Calu3 (cell line): ENCODE measurements at places on chromosomes 3 and 15. TPM values are rescaled to one million over a fixed set of nuclear protein-coding genes. Genes with fewer than 3 reads are reported as not detected.

The TUBGCP5 gene
- 6.8 and 7.8 TPM in 2 replicates for total RNA-seq

The OXTR gene
- 2.8 and 3.4 TPM in 2 replicates for total RNA-seq

The SCN11A gene
- 0.09 TPM in 1 of 2 replicates, not detected in the other for total RNA-seq

The COL6A5 gene
- not detected in 2 replicates for total RNA-seq

The ROPN1 gene
- not detected in 2 replicates for total RNA-seq

The PAQR9 gene
- total RNA-seq, result 1.3 and 2.0 TPM in 2 replicates

The KCNAB1 gene
- 0.51 and 1.6 TPM in 2 replicates for total RNA-seq

The KCNMB3 gene
- total RNA-seq, result 4.6 and 6.4 TPM in 2 replicates

The LRTM1 gene
- total RNA-seq, result not detected in 2 replicates

The PHC3 gene
- 113 and 118 TPM in 2 replicates for total RNA-seq

The FEZF2 gene
- total RNA-seq, result not detected in 2 replicates

The GPR27 gene
- total RNA-seq, result 0.71 and 1.0 TPM in 2 replicates

The RAD51 gene
- 12.8 and 14.5 TPM in 2 replicates for total RNA-seq

The EXD1 gene
- not detected in 2 replicates for total RNA-seq

The COPB2 gene
- total RNA-seq, result 219 and 223 TPM in 2 replicates

The BFSP2 gene
- total RNA-seq, result not detected in 2 replicates

The RASL12 gene
- total RNA-seq, result 0.12 and 0.39 TPM in 2 replicates

The MESD gene
- total RNA-seq, result 47.3 and 49.9 TPM in 2 replicates

The PLIN1 gene
- total RNA-seq, result 0.35 and 0.37 TPM in 2 replicates

The GLDN gene
- not detected in 2 replicates for total RNA-seq

The AP2M1 gene
- 394 and 401 TPM in 2 replicates for total RNA-seq

The SEMA3B gene
- 20.3 and 25.7 TPM in 2 replicates for total RNA-seq

The KLHL6 gene
- not detected in 2 replicates for total RNA-seq

The KBTBD13 gene
- total RNA-seq, result not detected in 2 replicates

The TMEM43 gene
- total RNA-seq, result 56.2 and 57.0 TPM in 2 replicates

The CATSPER2 gene
- total RNA-seq, result 2.1 and 4.0 TPM in 2 replicates

The PIERCE2 gene
- 2.9 and 3.1 TPM in 2 replicates for total RNA-seq

The PLSCR4 gene
- total RNA-seq, result 6.3 and 10.2 TPM in 2 replicates

The SYNM gene
- total RNA-seq, result 7.8 and 9.4 TPM in 2 replicates

The TUSC7 gene
- not detected in 2 replicates for total RNA-seq

The PATL2 gene
- total RNA-seq, result 1.7 and 3.8 TPM in 2 replicates

The NTRK3 gene
- not detected in 2 replicates for total RNA-seq

The ZNF774 gene
- 6.2 and 10.4 TPM in 2 replicates for total RNA-seq

The NPAP1 gene
- not detected in 2 replicates for total RNA-seq

The RBP2 gene
- total RNA-seq, result not detected in 2 replicates

The STARD9 gene
- 0.59 and 0.92 TPM in 2 replicates for total RNA-seq

The MANF gene
- total RNA-seq, result 140 and 176 TPM in 2 replicates

The CCDC80 gene
- total RNA-seq, result 0.39 and 1.1 TPM in 2 replicates

The C3orf22 gene
- not detected in 2 replicates for total RNA-seq

The NR2E3 gene
- total RNA-seq, result 0.49 and 0.83 TPM in 2 replicates

The GOLGA8J gene
- not detected in 2 replicates for total RNA-seq

The FBLN2 gene
- total RNA-seq, result not detected in 2 replicates

The MYEF2 gene
- 25.4 and 31.1 TPM in 2 replicates for total RNA-seq

The ESYT3 gene
- 3.2 and 3.5 TPM in 2 replicates for total RNA-seq

The WNT5A gene
- 0.14 and 0.69 TPM in 2 replicates for total RNA-seq

The ZNF80 gene
- total RNA-seq, result not detected in 2 replicates

The BMF gene
- total RNA-seq, result 7.9 and 11.5 TPM in 2 replicates
